ENCODE measurements at places on chromosomes 1 and 21. TPM values are rescaled to one million over a fixed set of nuclear protein-coding genes. Genes with fewer than 3 reads are reported as not detected.

GRCh38 chr1:31901838-31902509 is 36.2 kb downstream of the PTP4A2 start:
- no peak overlapping the region for H3K4me3 ChIP-seq
- no peak overlapping the region for H3K27ac ChIP-seq
- no peaks in the 10 kb centered on the region for H3K4me1 ChIP-seq
- peaks cover under 1% of the 10 kb centered on the region for H3K36me3 ChIP-seq
- DNase-seq: no peak
- H3K27me3 ChIP-seq: no peaks in the 10 kb centered on the region

DNA sequence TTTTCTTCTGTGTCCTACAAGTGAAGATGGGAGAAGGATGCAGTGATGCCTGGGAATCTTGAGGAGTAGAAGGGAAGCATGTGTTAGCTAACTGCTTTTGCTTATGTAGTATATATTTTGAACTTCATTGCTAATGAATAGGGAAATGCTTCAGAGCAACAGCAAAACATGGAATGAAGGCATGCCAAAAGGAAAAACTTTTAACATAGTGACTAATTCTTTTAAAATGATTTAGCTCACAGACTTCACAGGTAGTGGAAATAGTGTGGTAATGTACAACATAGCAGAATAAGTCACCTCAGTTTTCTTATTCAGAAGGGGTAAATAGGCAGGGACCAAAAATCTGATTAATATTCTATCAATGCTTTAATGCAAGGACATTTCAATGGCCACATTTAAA is 95.5 kb downstream of the LYPLAL1 start:
- no peaks in the 10 kb centered on the region for H3K36me3 ChIP-seq
- peak; percentile 65 for DNase-seq
- H3K4me3 ChIP-seq: no peak overlapping the region
- no peaks in the 10 kb centered on the region for H3K27me3 ChIP-seq
- peaks cover 5% of the 10 kb centered on the region for H3K4me1 ChIP-seq
- no peak overlapping the region for H3K27ac ChIP-seq

GRCh38 chr21:43667191-43667904 is 8.0 kb downstream of the RRP1B start:
- no peak overlapping the region for H3K27ac ChIP-seq
- peak; percentile 72 for DNase-seq
- no peaks in the 10 kb centered on the region for H3K27me3 ChIP-seq
- no peaks in the 10 kb centered on the region for H3K4me1 ChIP-seq
- H3K36me3 ChIP-seq: peaks cover 4% of the 10 kb centered on the region
- H3K4me3 ChIP-seq: no peak overlapping the region

CD247 gene
- total RNA-seq: not detected

GRCh38 chr1:27937524-27937836 is 2.7 kb downstream of the SMPDL3B start:
- no peak overlapping the region for H3K27ac ChIP-seq
- no peak for DNase-seq
- H3K27me3 ChIP-seq: peaks cover 13% of the 10 kb centered on the region
- no peaks in the 10 kb centered on the region for H3K4me1 ChIP-seq
- no peak overlapping the region for H3K4me3 ChIP-seq

DNA sequence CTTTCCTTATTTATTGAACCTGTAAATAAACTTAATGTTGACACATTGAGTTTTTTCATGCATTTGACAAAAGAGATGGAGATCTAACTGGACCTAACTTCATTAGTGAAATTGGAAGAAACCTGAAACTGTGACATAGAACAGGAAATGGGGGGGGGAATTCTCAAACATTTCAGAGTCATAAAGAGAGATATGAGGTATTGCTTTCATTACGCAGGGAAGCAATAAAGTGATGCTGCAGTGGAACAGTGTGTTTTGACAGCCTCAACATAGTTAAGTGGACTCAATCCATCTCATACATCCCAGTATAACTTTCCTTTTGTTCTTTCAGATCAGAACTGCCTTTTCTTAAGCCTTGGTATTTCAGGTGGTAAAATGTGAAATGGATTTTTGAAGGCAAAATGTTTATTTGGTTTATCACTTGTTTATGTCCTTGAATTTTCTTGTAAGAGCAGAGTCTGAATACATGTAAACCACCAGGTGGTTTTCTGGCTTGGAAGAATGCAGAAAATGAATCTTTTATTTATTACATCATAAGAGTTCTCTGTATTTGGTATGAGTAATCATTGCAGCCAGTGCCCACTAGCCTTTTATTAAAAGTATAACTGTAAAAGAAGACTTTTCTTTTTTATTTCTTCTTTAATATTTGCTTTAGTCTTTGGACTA is 132.5 kb downstream of the ZNF326 start:
- no peaks in the 10 kb centered on the region for H3K4me1 ChIP-seq
- no peaks in the 10 kb centered on the region for H3K27me3 ChIP-seq
- DNase-seq: peak; percentile 1
- H3K4me3 ChIP-seq: no peak overlapping the region
- no peaks in the 10 kb centered on the region for H3K36me3 ChIP-seq
- H3K27ac ChIP-seq: no peak overlapping the region

DNA sequence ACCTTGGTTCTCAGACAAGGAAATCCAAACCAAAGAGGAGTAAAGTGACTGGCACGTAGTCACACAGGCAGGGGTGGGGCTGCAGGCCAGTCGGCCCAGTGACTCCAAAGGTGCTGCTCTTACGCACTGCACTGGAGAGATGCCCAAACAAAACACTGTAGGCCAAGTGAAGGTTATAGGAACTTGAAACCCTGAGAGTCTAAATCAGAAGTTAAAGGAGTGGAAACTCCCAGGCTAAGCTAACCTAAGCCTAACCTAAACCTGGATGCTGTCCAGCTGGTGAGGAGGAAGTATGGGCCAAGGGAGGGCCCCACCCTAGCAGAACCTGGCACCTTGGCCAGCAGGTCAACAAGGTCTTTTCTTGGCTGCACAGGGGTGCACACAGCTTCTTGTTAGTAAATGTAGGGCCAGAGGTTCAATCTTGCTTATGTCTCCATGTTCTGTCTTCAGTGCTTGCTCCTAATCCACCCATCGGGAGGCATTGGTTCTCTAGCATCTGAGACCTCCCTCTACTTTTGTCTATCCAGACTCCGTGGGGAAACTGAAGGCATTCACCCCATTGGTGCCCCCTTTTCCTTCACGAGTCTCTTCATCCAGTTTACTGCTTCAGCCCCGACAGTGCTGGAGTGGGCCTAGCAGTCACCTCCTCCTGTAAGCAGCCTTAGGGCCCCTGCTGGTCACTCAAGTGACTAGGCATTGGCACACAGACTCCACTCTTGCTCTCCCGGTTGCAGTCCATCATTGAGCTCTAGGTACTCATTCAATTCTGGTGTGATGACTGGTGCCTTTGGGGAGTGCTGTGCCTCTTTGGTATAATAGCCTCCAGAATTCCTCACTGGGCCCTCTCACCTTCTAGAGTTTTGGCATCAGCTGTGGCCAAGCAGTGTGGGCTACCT is 12.9 kb upstream of the TMEM125 start:
- DNase-seq: no peak
- H3K36me3 ChIP-seq: no peaks in the 10 kb centered on the region
- no peak overlapping the region for H3K27ac ChIP-seq
- no peaks in the 10 kb centered on the region for H3K4me1 ChIP-seq
- peaks cover 13% of the 10 kb centered on the region for H3K27me3 ChIP-seq

VWA5B1 gene
- total RNA-seq: not detected

DNA sequence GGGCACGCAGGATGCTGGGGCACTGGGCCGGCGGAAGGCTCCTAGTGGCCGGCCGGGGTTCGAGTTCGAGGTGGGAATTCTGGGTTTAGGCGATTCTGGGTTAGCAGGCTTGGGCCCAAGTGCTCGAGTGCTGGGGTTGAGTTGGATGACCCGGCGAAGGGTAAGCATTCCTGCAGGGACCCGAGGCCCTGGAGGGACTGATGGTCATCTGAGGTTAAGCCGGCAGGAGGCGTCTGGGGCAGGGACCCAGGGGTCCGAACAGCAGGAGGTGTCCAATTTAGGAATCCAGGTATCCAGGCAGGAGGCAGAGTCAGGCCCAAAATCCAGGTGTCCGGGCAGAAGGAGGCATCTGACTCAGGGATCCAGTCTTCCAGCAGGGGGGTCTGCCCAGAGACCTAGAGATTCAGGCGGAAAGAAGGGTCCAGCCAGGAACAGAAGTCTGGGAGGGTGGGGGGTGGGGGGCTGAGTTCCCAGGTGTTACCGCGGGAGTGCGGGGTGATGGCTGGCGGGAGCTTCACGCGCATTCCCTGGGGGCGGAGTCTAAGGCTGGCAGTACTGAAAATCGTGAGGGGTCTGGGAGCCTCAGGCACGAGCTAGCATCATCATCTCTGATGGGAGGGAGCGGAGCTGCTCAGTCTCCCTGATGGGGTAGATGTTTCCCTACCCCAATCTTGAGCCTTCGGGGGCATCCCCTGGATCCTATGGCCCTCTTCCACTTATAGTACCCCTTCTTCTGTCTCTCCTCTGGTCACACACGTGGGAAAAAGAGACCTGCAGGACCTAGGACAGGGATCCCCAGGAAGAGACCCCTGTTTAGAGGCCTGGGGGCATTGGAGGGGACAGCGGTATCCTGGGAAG is 585 bp downstream of the GPR3 start:
- peaks cover 24% of the 10 kb centered on the region for H3K4me1 ChIP-seq
- H3K27me3 ChIP-seq: no peaks in the 10 kb centered on the region
- no peak for DNase-seq
- H3K36me3 ChIP-seq: no peaks in the 10 kb centered on the region

GRCh38 chr1:15492596-15492995 is 16.7 kb downstream of the CELA2B start:
- no peaks in the 10 kb centered on the region for H3K36me3 ChIP-seq
- no peaks in the 10 kb centered on the region for H3K4me1 ChIP-seq
- no peak overlapping the region for H3K4me3 ChIP-seq
- no peak overlapping the region for H3K27ac ChIP-seq
- no peaks in the 10 kb centered on the region for H3K27me3 ChIP-seq

GRCh38 chr1:84442256-84442655 is 36.8 kb upstream of the RPF1 start:
- no peaks in the 10 kb centered on the region for H3K36me3 ChIP-seq
- peaks cover 3% of the 10 kb centered on the region for H3K4me1 ChIP-seq
- no peaks in the 10 kb centered on the region for H3K27me3 ChIP-seq

DNA sequence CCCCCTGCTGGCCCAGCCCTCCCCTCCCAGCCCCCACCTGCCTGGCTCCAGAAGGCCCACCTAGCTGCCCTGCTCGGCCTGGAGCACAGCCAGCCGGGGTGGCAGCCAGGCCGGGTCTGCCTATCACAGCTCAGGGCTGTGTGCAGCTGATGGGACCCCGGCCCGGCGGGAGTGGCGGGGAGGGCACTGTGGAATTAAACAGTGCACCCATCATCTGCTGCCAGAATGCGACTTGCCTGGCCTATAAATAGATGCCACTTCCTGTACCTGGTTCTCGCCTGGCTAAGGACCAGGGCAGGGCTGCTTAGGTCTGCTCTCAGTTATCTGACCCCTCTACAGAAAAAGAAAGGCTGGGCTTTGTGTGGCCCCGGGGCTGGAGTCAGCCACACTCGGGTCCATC is 98.2 kb upstream of the VAMP3 start:
- H3K27ac ChIP-seq: no peak overlapping the region
- no peaks in the 10 kb centered on the region for H3K27me3 ChIP-seq
- DNase-seq: no peak
- no peak overlapping the region for H3K4me3 ChIP-seq
- H3K36me3 ChIP-seq: no peaks in the 10 kb centered on the region

GRCh38 chr1:18479454-18479853 is 1.3 kb upstream of the KLHDC7A start:
- H3K36me3 ChIP-seq: no peaks in the 10 kb centered on the region
- no peaks in the 10 kb centered on the region for H3K4me1 ChIP-seq
- no peak overlapping the region for H3K27ac ChIP-seq
- no peak overlapping the region for H3K4me3 ChIP-seq

DNA sequence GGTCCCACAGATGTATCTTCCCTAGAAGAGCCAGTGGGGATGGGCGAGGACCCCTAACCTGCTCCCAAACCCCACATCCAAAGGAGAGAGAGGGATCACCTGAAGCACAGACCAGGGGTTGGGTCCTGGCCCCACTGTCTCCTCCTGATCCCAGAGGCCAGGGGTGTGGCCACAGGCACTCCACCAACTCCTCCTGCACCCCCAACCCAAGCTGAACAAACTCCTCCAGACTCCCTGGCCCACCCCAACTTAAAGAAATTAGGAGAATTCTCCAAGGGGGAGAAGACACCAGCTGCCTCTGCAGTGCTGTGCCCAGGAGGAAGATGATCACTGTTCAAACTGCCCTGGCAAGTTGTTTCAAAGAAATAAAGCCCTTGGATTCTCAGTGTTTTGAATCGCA is 4.5 kb upstream of the PRAMEF12 start:
- no peaks in the 10 kb centered on the region for H3K4me1 ChIP-seq
- DNase-seq: no peak
- H3K36me3 ChIP-seq: no peaks in the 10 kb centered on the region
- H3K27ac ChIP-seq: no peak overlapping the region
- H3K27me3 ChIP-seq: no peaks in the 10 kb centered on the region

- peaks cover 2% of the 10 kb centered on the region for H3K36me3 ChIP-seq
- no peaks in the 10 kb centered on the region for H3K27me3 ChIP-seq
- DNase-seq: no peak
- no peak overlapping the region for H3K4me3 ChIP-seq
- peaks cover 2% of the 10 kb centered on the region for H3K4me1 ChIP-seq
These were observed 18.9 kb upstream of the MEAF6 start for GRCh38 chr1:37533317-37534093.

CCDC30 gene
- total RNA-seq: 1.3 TPM

DNA sequence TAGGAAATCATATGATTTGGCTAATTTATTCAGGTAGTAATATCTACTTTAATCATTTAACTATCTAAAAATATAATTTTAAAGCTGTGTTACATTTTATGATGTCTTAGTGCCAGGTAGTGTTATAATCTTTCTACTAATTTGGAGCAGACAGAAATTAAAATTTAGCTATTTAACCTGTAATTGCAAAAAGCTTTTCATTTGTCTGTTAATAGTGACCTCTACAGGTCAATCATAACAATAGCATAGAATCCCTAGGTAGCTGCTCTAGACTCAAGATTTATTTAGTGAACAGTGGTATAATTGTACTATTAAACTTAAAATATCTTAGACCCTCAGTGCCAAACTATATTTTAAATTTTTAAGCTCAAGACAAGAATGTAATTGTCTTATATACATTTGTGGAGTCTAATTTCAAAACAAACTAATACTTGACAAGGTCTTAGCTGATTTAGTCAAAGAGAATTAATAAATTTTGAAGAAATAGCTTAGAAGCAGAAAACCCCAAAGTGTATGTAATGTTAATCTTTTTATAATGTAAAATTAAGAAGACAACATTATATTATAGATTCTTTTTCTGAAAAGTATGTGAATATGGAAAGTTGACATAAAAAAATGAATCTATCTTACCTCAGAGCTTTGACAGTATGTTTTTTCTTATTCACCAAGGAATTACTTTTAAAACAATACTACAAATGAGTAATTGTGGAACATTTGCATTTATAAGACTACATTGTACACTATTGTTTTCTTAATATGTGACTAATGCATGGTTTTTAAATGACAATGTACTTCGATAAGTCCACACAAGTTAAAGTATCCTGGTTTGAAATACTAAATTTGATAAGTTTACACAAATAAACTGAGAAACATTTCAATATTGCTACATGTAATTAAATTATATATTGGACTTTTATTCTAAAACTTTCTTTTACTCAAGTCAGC is 64.1 kb upstream of the RNPC3 start:
- no peaks in the 10 kb centered on the region for H3K36me3 ChIP-seq
- H3K4me1 ChIP-seq: no peaks in the 10 kb centered on the region
- H3K27ac ChIP-seq: no peak overlapping the region
- H3K27me3 ChIP-seq: no peaks in the 10 kb centered on the region

RNU5D-1 gene
- total RNA-seq: not detected

NBPF10 gene
- 5.1 TPM for total RNA-seq

UBE2J2 gene
- 39.5 TPM for total RNA-seq

All from fibroblast of lung (primary cell).